ENCODE measurements at places on chromosomes 5 and 9.

GRCh38 chr9:37187713-37188439 lies 67.5 kb downstream of the ZCCHC7 start:
- DNase-seq: no peak

DNA sequence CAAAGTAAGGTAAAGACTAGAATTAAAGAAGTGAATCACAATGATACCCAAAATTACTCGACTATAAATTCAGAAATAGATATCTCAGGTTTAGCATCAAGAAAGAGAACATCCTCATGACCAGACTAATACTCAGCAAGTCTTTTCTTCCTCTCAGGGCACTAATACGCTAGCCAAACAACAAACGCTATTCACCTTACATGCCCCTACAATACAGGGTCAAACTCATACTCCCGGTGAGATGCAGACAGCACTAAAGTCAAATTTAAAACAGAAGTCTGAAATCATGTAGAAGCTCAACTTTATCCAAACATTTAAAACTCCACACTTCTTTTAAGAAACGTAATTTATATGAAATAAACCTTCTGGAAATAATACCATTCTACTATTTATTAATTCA lies 5.6 kb downstream of the PFDN1 start:
- DNase-seq: no peak

DNA sequence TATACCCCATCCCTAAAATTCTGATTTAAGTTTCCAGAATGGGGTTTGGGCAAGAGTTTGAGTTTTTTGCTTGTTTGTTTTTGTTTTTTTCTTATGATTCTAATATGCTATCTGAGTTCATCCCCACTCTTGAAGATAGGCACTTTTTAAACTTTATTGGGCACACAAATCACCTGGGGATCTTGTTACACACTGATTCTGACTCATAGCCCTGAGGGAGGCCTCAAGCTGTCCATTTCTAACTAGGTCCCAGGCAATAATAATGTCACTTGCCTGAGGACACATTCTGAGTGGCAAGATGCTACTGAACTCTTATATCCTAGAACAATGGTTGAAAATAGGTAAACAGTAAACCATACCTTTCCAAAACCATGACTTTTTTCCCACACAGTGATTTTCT lies 22.8 kb upstream of the ABLIM3 start:
- DNase-seq: no peak

DNA sequence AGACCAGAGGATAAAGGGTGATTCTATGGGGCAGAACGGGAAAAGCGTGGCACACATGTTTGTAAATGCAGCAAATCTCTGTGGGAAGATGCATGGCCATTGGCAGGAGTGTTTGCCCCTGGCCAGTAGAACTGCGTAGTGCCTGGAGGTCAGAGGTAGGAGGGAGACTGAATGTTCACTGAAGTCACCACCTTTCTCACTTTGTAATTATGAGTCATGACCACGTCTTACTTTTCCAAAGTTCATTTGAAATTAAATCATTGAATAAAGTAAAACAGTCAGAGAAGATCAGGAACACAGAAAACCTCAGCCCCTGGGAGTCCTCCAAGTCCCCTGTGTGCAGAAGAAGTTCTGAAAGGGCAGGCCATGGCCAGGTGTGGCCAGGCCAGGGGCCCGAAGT lies 4.6 kb downstream of the PTGES start:
- DNase-seq: no peak

DNA sequence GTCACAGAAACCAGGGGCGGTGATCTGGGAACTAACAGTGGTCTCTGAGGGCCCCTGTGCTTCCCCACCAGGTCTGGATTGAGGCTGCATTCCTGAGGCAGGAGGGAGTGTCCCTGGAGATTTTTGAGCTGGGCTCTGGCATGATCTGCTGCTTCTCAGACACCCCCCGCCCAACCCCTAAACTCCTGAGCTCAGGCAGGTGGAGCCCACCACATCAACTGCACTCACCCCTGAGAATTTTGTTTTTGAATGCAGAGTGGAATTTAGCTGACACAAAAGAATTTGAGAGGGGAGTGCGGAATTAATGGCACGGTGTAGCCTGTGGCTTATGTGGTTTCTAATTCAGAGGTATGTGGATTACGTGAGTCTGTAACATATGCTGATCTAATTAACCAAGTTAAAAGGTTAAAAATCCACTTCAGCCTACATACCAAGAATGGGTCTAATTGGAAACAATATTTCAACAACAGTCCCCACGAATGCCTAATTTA lies 23.9 kb upstream of the CTSL start:
- no peak for DNase-seq

GRCh38 chr5:171127314-171127713 lies 181.7 kb upstream of the TLX3 start:
- peak; percentile 6 for DNase-seq
